ENCODE measurements at places on chromosomes 16 and 17.
A peak's percentile ranks its signal among the peaks of the same experiment; 100 is the strongest.

GRCh38 chr16:4976079-4976478 is 17.9 kb downstream of the SEC14L5 start:
- no peak for DNase-seq

GRCh38 chr16:70421014-70421413 is 17.9 kb downstream of the ST3GAL2 start:
- no peak for DNase-seq

GRCh38 chr16:1859650-1860049 is 12.3 kb downstream of the MEIOB start:
- no peak for DNase-seq

GRCh38 chr16:84373907-84374489 is 5.7 kb downstream of the ATP2C2 start:
- DNase-seq: no peak

- no peak for DNase-seq
Measured at GRCh38 chr17:42429726-42430447, 6.8 kb upstream of the CAVIN1 start.

DNA sequence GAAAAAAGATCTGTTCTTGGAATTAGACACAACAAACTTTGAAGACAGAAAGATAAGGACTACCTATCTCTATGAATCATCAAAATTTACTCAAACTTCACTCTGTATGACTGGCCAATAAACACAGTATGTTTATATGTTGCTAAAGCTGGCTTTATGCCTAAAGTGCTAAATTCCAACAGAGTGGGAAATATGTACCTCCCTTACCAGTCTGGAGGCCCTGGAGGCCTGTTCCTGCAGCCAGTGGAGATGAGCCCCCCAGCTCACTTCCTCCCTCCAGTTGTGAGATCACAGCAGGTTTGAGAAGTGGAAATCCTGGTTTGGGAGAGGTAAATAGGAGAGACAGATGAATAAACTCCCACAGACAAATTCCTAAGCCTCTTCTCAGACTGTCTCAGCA is 9.0 kb downstream of the ZNF23 start:
- DNase-seq: no peak

DNA sequence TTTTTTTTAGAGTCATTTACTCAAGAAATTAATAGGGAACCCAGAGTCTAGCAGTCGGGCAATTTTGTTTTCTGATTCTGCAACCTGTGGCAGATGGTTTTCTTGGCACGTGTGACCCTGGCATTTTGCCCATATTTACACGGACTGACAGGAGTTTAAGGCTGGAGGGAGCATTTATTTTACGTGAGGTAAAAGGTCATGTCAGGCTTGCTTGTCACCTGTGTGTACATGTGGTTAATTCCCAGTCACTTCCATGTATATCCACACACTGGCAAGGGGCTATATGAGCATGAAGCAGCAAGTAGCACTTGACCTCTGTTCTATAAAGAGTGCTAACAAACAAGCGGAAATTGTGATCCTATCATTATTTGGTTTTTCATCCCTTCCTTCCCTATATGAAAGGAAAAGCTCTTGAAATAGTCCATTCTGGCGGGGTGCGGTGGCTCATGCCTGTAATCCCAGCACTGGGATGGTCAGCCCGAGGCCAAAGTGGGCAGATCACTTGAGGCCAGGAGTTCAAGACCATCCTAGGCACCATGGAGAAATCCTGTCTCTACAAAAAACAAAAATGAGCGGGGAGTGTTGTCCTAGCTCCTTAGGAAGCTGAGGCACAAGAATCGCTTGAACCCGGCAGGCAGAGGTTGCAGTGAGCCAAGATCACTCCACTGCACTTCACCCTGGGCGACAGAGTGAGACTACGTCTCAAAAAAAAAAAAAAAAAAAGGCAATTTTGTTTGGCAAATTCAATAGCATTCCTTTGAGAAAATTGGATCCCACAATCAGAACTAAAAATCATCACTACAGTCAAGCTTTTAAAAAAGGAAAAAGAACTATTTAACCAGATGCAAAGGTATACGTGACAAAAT is 2.1 kb downstream of the SPAG9 start:
- DNase-seq: no peak

- no peak for DNase-seq
Measured at GRCh38 chr16:17543073-17543472, 72.3 kb upstream of the XYLT1 start.

DNA sequence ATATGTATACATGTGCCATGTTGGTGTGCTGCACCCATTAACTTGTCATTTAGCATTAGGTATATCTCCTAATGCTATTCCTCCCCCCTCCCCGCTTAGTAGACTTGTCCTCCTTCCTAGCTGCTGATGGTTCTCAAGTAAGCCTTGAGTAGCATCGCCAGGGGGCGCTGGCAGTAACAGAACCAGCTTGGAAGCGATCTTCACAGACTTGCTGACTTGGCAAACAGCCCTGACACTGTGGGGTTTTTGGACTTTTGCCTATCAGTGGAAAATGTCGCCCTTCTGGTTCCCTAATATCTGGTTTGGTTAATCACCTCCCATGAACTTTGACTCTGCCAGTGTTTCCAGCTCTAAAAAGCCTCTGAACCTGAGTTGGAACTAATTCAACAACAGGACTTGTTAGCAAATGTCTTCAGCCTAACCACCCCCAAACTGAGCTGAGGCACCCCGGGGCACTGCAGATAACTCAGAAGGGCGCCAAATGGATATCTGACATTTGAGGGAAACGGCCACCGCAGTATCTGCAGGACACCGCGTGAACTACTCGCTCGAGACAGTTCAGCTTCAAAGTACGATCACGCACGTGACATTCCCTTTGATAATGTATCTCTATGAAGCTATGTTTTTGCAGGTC is 15.4 kb upstream of the SPATA32 start:
- peak; percentile 86 for DNase-seq

GRCh38 chr17:49216482-49216881 is 6.0 kb downstream of the ABI3 start:
- DNase-seq: no peak

DNA sequence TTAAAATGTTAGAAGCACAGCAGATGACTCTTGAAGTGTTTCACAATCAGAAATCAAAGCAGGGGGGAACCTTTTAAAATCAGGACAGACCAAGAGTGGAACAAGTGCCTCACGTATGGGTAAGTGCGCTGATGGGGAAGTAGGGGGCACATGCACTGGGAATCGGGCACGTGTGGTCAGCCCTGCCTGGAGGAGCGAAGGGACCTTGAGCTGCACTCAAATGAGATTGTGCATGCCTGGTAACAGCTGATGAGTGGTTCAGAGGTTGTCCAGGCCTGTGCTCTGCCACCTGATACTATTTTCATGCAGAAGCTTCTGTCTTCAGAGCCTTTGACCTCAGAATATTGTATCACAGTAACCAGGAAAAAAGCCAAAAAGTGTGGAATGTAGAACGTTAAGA is 13.7 kb upstream of the XYLT2 start:
- no peak for DNase-seq

- DNase-seq: no peak
Measured at GRCh38 chr16:55492756-55493380, 13.9 kb downstream of the MMP2 start.

DNA sequence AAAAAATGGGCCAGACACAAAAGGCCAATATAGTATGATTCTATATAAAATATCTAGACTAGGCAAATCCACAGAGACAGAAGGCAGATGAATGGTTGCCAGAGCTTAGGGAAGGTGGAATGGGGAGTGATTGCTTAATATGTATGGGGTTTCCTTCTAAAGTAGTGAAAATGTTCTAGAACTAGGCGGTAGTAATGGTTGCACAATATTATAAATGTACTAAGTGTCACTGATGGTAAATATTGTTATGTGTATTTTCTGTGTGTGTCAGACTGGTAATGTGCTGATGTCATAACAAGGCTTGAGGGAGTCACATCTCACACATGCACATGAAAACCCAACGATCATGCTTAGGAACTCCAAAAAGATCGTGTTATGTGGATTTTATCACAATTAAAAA is 106.9 kb upstream of the SIAH1 start:
- DNase-seq: no peak

DNA sequence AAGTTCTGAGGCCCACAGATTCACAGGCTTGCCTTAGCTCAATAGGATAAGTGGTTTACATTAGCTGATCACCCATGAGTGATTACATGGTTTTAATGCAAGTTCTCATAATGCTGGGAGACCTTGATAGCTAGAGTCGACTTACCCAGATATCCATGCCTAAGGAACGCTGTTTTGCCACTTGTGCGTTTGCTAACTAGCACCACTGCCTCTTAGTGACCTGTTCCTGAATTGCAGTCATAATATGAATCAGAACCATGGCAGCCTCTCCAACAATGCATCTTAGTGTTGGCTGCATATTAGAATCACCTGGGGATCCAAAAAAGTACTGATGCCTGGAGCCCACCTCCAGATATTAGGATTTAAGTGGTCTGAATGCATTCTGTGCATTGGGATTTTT is 251.1 kb upstream of the CDH5 start:
- DNase-seq: no peak

All from fibroblast of skin of abdomen (primary cell).